ENCODE measurements at places on chromosomes 11 and 22.
A peak's percentile ranks its signal among the peaks of the same experiment; 100 is the strongest.

- no peak for DNase-seq
Measured at GRCh38 chr11:117949062-117949461, 19.9 kb upstream of the TMPRSS13 start.

DNA sequence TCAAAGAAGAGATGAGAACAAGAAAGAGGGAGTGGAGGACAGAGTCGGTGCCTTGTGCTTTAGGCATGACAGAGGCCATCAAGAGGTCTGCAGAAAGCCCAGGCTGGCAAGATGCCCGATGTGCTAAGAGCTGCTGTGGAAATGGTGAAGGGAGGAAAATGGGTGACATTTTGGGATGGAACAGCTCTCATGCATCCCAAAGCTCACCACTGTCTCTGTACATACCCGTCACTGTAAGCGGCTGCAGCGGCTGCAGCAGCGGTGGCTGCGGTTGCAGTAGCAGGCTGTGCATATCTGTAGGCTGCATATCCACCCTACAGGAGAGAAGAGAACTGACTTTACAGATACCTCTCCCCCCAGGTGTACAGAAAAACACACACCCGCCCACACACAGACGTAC, 28.6 kb downstream of the APOL5 start:
- no peak for DNase-seq

DNA sequence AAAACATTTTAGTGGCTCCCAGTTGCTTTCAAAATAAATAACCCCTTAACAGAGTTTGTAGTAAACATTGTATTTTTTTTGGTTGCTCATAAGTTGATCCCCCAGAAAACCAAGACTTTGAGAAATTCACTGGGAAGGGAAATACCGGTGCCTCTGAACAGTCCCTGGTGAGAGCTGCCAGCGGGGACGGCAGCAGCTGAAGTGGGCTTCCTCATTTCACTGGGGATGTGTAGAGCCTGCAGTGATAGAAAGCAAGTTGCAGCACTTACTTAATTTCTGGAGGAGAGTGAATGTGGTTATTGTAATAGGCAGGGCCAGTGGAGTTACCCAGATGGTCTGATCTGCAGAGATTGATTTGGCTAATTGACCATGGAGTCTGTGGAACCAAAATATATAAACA, 18.6 kb upstream of the MCHR1 start:
- DNase-seq: no peak

DNA sequence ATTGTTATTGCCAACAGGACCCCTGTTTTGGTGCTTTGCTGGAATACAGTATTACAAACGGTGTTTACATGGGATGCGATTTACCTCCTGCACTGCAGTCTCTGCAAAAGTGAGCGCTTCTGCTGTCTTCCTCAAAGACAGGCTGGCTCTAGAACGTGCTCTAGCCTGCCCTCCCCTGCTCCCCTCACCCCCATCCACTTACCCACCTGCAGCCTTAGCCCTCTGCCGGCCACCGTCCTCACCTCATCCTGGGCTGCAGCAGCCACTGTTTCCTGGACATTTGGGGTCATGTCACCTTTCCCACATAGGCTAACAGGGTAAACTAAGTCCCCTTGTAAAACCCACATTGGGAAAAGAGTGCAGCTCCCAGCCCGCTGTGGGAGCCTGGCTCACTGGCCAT, 9.6 kb upstream of the PANX2 start:
- no peak for DNase-seq

DNA sequence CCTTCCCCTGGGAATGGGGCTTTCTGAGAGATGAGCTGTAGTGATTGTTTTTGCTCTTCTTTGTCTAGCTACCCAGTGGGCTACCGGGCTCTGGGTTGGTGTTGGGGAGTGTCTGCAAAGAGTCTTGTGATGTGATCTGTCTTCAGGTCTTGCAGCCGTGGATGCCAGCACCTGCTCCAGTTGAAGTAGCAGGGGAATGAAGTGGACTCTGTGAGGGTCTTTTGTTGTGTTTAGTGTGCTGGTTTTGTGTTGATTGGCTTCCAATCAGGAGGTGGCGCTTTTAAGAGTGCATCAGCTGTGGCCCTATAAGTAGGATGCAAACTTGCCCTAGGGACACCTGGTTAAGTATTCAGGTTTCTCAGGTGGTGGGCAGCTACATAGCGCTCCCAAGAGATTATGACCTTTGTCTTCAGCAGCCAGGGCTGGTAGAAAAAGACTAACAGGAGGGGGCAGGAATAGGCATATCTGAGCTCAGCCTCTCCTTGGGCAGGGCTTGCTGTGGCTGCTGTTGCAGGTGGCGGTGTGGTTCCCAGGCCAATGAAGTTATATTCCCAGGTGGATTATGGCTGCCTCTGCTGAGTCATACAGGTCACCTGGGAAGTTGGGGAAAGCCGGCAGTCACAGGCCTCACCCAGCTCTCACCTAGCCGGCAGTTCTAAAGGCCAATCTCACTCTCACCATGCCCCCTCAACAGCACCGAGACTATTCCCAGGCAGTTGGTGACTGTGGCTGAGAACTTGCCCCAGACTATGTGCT, 315.7 kb upstream of the C11orf87 start:
- DNase-seq: no peak

GRCh38 chr11:15336021-15336420, 221.3 kb downstream of the INSC start:
- DNase-seq: no peak

GRCh38 chr11:117823294-117823945, 1.1 kb downstream of the FXYD2 start:
- peak; percentile 25 for DNase-seq

DNA sequence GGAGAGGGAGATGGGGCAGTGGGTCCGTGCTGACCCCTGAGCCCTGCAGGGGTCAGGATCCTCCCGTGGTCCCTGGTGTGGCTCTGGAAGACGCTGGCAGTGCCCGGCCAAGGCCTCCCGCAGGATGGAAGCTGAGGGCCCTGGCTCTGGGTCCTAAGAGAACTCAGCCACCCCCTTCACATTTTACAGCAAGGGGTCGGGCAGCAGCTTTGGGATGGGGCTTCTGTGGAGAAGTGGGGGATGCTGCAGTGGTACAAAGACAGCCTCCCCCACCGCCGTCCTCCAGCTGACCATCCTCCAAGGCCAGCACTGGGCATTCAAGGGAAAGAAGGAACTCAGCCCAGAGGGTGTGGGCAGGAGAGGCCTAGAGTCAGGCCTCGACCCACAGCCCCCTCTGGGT, 21.8 kb upstream of the CRYBB3 start:
- DNase-seq: no peak

DNA sequence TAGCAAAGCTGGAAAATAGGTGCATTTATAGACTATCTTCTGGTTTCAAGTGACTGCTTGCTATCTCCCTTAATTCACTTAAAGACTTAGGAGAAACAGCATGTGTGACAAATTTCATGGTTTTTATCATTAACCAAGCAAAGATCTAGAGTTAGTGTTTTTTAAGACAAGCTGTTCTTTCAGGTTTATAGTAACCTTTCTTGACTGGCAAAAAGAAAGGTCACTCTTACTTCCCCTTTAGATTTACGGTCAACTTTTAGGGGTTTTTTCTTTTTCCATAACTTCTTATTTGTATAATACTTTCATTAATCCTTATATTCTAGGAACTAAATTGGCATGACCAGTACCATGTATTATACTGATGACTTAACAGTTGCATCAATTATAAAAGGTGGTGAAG, 46.6 kb downstream of the KDM2A start:
- DNase-seq: no peak

GRCh38 chr11:131033151-131033651, 116.9 kb upstream of the SNX19 start:
- DNase-seq: no peak

- DNase-seq: peak; percentile 52
Measured at GRCh38 chr11:117426297-117426685, 98.6 kb downstream of the CEP164 start.

Measured in activated B cell treated with CpG ODN at 0.5 μM for 24 hours (primary cell).